T47D (cell line): ENCODE measurements at places on chromosomes 5 and 9.

DNA sequence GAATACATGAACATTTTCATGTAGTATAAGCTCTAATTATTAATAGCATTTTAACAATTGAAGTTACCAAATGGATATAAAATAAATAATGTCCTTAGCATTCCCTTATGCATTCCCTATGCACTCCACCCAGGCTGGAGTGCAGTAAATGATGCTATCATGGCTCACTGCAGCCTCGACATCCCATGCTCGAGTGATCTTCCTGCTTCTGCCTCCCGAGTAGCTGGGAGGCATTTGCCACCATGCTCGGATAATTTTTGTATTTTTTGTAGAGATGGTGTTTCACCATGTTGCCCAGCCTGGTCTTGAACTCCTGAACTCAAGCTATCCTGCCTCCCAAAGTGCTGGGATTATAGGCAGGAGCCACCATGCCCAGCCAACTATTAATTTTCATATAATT is 184.0 kb downstream of the PBX3 start:
- no peak for DNase-seq

- DNase-seq: no peak
Observed at GRCh38 chr5:115396688-115397087, 100.2 kb upstream of the CCDC112 start.

DNA sequence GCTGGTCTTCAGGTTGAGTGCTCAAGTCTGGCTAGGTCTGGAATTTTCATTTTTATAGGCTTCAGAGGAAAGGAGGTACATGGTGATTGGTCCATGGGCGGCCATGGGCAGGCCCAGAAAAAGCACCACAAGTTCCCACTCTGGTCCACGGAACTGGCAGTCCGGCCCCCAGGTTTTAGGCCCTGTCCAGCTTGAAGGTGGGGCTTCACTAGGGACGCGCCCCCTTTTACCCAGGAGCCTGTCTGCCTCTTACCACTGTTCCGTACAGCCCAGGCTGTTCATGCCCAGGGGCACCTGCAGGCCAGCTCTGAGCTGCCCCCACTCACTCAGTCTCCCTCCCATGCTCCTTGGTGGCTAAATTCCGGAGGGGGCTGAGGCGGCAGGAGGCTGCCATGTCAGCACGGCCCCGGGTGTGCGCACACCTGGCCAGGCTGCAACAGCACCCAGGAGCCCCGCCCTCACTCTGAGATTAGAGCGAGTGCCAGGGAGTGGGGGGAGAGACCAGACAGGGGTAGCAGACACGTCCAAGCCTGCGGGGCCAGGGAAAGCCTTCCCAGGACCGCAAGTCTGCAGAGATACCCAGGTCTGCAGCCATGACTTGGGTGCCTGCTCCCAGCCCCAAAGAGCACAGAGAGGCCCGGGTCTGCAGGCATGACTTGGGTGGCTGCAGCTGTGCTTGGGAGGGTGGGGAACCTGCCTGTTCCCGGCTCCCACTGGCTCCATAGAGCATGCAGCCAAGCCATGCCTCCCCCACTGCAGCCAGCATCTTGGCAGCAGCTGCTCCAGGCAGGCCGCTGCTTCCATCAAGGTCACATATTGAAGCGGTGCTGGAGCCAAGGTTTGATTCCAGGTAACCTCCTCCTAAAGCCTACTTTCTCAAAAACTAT is 390.2 kb upstream of the SGCD start:
- no peak for DNase-seq

GRCh38 chr5:1040571-1040970 is 32.0 kb downstream of the NKD2 start:
- DNase-seq: no peak

- DNase-seq: no peak
Observed at GRCh38 chr5:75837258-75837841, 120.1 kb upstream of the POC5 start.

DNA sequence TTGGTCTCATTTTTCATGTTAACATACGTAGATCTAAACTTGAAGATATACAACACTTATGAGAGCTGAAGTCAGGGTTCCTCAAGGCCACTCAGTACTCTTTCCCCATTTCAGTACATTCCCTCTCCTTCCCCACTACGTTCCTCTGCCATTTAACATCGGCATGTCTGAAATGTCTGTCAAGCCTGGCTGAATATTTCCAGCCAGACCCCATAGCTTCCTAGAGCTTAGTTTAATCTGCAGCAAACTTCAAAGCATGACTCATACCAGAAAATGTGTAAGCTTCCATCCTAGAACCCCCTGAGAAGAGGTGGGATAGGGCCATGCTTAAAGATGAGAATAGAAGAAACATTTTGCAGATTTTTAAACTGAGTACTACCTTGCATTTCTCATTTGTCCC is 6.2 kb downstream of the GZMA start:
- DNase-seq: no peak

DNA sequence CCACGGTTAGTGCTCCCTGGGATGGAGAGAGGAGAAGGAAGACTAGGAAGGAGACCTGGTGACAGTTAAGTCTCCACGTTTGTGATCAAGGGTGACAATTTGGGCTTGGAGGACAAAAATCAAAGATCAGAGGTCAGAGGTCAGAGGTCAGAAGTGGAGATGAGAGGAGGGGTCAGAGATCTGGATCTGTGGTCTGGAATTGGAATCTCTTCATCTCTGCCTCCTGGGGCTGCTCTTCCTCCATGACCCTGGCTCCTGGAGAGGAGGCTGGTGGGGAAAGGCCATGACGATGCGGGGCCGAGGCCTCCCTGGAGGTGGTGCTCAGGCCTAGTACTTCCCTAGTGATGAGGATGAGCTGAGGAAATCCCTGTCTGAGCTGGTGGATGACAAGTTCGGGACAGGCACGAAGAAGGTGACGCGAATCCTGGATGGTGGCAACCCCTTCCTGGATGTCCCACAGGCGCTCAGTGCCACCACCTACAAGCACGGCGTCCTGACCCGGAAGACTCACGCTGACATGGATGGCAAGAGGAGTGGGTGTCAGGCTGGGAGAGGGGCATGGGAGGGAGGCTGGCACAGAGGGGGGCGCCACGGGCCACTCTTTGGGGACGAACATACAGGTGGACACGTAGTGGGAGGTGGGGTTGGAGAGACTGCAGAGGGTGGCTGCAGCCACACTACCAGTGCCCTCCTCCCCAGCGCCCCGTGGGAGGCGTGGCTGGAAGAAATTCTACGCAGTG is 41.0 kb downstream of the PSD2 start:
- DNase-seq: no peak

GRCh38 chr5:18764161-18764560 is 1129.9 kb downstream of the TAF11L14 start:
- no peak for DNase-seq

- no peak for DNase-seq
Observed at GRCh38 chr9:70542311-70542931, 128.0 kb upstream of the KLF9 start.

DNA sequence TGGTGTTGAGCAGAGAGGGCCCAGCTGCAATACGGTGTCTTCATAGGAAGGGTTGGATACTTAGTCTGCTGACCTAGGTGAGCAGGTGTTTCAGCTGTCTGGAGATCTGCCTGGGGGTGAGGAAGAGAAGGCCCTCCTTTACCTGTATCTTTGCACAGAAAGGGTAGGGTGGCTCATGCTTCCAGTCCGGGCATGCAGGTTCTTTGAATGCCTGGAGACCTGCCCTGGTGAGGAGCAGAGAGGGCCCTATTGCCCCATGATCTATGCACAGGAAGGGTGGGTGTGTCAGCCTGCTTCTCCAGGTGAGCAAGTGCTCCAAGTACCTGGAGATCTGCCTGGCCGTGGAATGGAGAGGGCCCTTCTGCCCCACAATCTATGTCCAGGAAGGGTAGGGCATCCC is 63.0 kb downstream of the FER start:
- no peak for DNase-seq

DNA sequence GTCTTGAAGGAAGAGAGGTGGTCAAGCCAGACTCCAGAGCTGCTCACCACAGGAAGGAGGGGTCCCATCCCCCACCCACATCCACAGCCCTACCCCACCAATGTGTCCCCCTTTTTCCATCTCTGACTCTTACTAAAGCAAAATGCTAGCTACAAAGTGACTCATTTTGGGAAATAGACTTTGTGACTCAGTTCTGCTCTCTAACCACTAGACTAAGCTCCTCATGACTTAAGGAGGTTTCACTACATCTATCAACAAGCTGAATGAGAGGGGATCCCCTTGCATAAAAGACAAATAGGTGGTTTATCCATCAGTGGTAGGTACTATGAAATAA is 35.1 kb upstream of the ADRB2 start:
- DNase-seq: no peak

DNA sequence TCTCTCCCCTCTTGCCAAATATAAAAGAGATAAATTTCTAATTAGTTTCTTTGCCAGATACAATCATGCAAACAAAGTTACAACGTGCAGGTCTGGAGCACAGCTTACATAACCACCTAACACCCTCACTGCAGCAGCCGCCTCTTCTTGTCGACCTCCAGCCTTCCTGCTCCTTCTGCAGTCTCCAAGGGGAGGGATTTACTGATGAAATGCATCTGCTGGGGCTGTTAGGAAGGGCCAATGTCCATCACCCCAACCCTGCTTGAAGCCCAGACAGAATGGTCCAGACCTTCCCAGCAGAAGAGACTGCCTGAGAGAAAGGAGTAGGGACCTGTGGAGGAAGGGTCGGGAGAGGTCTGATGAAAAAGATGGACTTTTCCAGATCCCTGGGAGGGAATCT is 15.2 kb downstream of the KCNV2 start:
- no peak for DNase-seq

- DNase-seq: no peak
Observed at GRCh38 chr5:123647066-123647465, 135.1 kb downstream of the CSNK1G3 start.

- DNase-seq: no peak
Observed at GRCh38 chr5:176902102-176902814, 3.1 kb upstream of the HK3 start.

DNA sequence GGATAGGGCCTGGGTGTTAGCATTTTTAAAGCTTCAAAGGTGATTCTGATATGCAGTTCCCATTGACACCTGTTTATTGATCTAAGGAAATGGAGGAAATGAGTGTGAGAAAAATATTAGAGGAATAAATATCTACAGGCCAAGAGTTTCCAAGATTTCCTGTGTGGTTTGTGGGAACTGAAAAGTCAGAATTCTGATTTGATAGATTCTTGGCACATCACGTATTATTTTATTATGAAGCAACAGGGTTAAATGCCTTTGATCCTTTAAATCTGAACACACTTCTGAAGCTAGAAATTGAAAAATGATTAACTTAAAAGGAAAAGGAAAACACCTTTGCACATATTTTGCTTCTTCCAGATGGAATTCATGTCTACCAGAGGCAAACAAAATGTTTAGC is 113.7 kb downstream of the CD180 start:
- no peak for DNase-seq

- no peak for DNase-seq
Observed at GRCh38 chr9:136078024-136078423, 17.1 kb downstream of the NACC2 start.

- no peak for DNase-seq
Observed at GRCh38 chr5:73641811-73642210, 15.8 kb downstream of the ARHGEF28 start.

GRCh38 chr9:134376386-134377142 is 50.3 kb downstream of the RXRA start:
- no peak for DNase-seq

DNA sequence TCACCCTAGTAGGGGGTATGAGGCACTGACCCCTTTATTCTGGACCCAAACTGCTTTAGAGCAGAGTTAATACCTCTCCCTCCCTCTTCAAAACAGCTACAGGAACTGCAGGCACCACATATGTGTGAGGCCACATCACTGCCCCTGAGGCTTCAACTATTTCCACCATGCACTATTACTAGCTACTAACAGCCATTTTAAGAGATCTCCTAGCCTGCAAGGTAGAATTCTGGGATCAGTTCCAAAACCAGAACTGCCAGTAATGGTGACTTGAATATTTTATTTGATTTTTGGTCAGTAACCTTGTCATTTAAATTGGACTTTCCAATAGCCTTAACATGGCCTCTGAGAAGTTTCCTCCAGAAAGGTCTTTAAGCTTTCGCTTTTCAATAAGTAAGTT is 55.3 kb upstream of the FSD1L start:
- no peak for DNase-seq

GRCh38 chr5:158676642-158677469 is 422.9 kb downstream of the EBF1 start:
- no peak for DNase-seq

DNA sequence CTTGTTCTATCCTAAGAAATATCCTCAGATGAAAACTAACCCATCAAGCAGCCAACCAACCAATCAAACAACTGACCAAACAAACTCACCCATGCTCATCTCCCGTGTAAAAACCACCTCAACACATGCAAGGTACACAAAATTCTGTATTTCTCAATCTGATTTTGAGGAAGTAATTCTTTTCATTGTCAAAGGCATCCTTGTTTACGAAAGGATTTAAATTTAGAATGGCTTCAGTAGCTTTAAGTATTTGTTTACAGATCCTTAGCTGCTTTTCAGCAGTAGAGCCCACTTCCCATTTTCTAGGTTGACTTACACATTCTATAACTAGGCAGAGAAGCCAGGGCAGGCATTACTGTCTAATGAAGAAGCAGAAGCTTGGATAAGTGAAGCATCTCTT is 78.6 kb downstream of the NTRK2 start:
- no peak for DNase-seq

- no peak for DNase-seq
Observed at GRCh38 chr9:32177396-32177795, 207.0 kb upstream of the ACO1 start.

DNA sequence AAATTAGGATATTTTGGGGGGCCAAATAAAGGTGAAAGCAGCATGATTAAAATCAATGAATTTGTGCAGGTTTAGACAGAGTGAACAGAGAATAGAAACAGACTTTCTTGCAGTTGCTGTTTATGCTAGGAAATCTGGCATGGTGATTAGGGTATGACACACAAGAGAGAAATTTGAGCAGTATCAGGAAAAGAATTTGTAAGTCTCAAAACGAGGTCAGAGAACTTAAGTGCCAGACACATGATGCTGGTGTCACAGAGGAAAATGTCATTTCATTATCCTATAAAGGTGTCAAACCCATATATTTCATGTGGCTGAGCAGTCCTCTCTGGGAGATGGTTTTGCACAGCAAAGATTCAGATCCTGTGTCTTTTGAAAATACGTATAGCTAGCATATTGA is 15.7 kb downstream of the LVRN start:
- no peak for DNase-seq

- DNase-seq: no peak
Observed at GRCh38 chr5:155872629-155873220, 454.2 kb upstream of the SGCD start.

- no peak for DNase-seq
Observed at GRCh38 chr5:107063511-107063910, 607.2 kb downstream of the EFNA5 start.

DNA sequence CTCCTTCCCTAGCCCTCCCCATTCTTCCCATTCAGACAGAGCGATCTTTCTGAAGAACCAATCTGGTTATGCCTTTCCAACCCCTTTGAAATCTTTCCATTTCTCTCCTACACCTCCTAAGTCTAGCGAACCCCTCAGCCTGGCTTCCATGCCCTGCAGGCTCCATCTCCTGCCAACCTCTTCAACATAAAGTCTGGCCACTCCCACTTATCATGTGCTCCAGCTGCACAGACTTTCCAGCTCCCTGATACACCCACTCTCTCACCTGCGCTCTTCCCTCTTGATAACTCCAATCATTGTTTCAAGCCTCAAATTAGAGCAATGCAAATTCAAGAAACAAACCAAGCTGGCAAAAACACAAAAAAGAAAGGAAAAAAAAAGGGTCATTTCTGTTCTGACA is 3.8 kb upstream of the ORM1 start:
- DNase-seq: no peak

- no peak for DNase-seq
Observed at GRCh38 chr9:123514766-123515165, 158.8 kb downstream of the CRB2 start.
